Gastrocnemius medialis (tissue), 4 donors: ENCODE measurements at places on chromosomes 16 and 17. TPM values are rescaled to one million over a fixed set of nuclear protein-coding genes. Genes with fewer than 3 reads are reported as not detected.

GRCh38 chr17:75173526-75173925 is 9.2 kb downstream of the SUMO2 start:
- no peak for DNase-seq

GRCh38 chr17:36535669-36536081 is 888 bp downstream of the PIGW start:
- no peak for DNase-seq

- no peak for DNase-seq
Measured at GRCh38 chr17:19313746-19314651, 48.5 kb downstream of the B9D1 start.

- DNase-seq, result no peak
Measured at GRCh38 chr17:35750526-35751395, 2.3 kb downstream of the GAS2L2 start.

DNA sequence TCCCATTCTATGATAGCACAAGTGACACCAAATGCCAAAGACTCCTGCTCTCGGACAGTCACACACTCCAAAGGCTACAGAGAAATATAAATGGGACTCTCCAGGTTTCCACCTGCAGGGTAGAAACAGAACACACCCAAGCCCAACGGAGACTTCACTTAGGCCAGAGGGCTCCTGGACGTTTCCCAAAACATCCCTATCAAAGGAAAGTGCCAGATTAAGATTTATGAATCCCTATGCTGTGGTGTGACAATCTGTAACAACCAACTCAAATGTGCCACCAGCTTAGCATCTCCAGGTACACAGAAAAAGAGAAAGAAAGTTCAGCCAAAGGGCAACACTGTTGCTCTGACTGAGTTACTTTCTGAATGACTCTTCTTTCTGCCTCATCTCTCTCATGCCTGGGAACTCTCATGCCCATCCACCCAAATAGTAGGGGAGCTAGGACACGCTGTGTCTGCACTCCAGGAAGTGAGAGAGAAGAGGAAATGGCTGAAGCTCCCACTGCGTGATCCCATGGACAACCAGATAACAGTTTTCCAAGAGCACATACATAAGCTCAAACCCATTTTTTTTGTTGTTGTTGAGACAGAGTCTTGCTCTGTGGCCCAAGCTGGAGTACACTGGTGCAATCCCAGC is 49.7 kb downstream of the SMG6 start:
- DNase-seq, result no peak

DNA sequence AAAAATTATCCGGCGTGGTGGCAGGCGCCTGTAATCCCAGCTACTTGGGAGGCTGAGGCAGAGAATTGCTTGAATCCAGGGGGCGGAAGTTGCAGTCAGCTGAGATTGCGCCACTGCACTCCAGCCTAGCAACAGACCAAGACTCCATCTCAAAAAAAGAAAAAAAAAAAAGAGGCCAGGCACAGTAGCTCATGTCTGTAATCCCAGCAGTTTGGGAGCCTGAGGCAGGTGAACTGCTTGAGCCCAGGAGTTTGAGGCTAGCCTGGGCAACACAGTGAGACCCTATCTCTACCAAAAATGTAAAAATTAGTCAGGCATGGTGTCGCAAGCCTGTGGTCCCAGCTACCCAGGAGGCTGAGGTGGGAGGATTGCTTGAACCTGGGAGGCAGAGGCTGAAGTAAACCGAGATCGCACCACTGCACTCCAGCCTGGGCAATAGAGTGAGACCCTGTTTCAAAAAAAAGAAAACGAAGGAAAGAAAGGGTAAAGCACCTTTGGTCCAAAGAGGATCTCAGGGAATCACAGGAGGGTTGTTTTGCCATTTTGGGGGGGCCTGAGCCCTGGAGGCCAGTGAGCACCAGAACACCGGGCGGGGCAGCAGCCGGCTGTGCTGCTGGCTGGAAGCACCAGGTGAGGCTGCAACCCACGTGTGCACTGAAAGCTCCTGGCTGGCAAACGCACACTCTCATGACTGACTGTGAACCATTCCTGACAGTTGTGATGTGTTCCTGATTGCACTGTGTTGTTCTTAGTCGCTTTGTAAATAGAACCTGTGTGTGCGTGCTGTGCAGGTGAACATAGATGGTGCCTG is 18.4 kb downstream of the HS3ST6 start:
- no peak for DNase-seq

- DNase-seq, result no peak
Measured at GRCh38 chr16:49486400-49486799, 112.8 kb downstream of the C16orf78 start.

DNA sequence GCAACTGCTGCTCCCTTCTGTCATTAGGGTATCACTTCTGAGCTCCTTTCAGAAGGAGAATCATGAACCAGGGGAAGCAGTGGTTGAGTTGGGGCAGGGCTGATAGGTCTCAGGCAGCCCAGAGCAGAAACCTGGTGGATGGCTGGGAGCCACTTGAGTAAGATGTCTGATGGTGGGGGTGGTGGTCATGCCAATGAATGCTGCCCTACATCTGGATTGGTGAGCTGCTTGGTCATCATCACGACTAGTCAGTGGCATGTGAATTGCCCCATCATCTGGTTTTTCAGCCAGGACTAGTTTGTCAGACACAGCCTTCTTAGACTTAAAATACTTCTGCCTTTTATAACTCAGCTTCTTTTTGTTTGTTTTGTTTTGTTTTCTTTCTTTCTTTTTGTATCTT is 2.6 kb downstream of the GID4 start:
- DNase-seq, result no peak

GRCh38 chr16:8850279-8850885 is 18.4 kb downstream of the CARHSP1 start:
- DNase-seq, result peak; percentile 44

GRCh38 chr16:26087091-26087490 is 395.3 kb downstream of the HS3ST4 start:
- DNase-seq, result no peak

DNA sequence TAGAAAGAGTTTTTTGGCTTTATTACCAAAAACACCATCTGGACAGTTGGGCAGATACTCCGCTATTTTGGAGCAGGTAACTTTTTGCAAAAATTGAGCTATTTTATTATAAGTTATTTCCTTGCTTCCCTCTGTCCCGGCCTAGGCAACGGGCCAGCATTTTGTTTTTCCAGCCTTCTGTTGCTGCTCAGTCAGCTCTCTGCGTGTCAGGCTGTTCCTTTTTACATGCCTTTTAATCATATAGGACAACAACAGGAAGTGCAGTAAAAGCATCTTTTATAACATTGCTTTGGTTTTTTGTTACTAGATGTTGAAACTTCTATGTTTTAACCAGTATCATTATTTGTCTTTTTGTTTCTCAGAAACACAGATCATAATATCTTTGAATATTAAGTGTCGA is 30.4 kb downstream of the PPM1D start:
- DNase-seq, result peak; percentile 22

DNA sequence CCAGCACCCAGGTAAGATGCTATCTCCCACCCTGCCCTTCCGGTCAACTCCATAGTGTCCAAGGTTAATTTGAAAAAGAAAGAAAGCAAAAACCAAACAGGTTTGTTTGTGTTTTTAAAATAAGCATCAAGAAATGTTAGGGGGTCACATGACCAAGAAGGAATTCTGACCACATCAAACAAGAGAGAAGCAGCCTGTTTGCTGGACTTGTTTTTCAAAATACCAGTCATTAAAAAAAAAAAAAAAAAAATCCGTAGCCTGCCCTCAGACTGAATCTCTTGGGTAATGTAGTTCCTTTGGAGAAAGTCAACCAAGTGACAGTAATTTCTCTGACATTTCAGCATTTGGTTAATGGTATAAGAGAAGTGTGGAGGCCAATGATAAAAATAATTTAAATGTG is 38.4 kb downstream of the HNF1B start:
- DNase-seq, result no peak

GRCh38 chr17:45265821-45266220 is 3.9 kb upstream of the SPATA32 start:
- peak; percentile 72 for DNase-seq

DNA sequence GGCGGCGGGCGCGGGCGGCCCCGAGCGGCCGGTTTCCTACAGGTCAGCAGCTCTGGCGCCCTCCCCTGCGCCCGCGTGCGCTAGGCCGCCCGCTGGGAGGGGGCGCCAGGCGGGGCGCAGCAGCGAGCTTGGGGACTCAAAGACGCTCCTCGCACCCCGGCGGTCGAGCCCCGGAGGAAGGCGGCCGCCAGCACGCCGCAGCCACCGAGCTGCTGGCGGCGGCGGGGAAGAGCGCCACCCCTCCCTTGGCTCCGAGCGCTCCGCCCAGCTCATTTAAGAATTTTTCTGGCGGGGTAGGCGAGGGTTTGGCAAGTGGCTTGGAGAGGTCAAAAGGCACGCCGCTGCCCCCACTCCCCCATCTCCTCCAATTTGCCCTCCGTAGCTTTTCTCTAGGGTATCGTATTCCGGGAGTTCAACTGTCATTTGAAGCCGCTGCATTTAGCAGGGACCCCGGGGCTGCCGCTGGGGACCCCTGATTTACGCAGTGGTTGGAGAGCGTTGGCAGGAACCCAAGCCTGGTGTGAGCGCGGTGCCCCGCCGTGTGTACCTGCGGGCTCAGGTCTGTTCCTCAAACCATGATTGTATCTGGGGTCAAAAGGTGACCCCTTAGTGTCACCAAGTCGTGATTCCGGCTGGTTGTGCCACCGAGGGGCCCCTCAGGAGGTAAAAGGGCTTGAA is 59.5 kb upstream of the GSE1 start:
- peak; percentile 59 for DNase-seq

DNA sequence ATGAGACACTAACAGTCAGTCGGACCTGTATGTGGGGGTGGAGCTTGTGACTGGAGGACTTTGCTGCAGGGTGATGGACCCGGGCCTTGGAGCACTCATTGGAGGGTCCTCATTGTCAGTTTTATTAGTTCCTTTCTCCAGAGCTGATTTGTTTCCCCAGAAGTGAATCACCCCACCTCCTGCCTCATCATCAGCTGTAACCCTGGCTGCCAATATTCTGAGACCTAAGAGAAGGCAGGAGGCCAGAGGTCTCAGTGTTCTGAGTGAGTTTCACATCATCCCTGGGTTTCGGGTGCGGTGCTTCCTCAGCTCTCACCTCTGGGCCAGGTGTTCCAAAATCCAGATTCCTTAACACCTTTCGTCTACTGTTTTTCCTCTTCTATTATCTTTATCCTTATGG is 49.9 kb upstream of the KIFC3 start:
- DNase-seq, result no peak

- DNase-seq, result no peak
Measured at GRCh38 chr16:83973581-83974385, 5.7 kb downstream of the NECAB2 start.

GRCh38 chr16:86846136-86846535 is 267.8 kb downstream of the FOXL1 start:
- no peak for DNase-seq

DNA sequence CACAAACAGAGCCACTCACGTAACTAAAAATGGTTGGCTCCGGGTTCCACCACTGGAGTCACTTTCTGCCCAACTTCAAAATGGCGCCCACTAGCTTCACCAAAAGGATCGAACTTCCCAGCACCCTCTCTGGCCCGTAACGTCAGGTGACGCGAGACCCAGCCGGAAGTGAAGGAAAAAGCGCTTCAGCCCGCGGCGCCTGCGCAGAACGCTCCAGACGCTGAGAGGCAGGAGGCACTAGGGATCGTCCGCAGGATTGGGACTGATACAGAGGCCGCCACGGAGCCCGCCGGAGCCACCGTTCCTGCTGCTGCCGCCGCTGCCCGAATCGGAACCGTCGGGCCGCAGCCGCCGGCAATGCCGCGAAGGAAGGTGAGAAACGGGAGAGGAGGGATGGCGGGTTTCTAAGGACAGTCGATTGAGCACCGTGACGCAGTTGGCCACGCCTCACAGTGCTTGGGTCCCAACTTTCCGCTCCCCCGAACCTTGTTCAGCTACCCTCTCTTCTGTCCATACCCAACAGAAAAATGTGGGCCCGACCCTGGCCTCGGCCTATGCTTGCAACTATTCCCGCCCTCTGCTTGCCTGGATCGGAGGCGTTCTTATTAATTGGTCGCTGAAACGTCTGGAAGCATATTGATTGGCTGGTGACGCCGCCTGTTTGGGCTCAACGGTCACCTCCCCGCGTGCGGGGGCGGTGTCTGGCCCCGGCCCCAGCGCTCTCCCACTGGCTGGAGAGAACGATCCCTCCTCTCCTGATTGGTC is at the start of gene KAT7:
KAT7 (plus strand) TSS at position 204 of the 765 bp plus-strand sequence; CDS start at position 358, 154 bp downstream.
- DNase-seq, result peak; percentile 100

DNA sequence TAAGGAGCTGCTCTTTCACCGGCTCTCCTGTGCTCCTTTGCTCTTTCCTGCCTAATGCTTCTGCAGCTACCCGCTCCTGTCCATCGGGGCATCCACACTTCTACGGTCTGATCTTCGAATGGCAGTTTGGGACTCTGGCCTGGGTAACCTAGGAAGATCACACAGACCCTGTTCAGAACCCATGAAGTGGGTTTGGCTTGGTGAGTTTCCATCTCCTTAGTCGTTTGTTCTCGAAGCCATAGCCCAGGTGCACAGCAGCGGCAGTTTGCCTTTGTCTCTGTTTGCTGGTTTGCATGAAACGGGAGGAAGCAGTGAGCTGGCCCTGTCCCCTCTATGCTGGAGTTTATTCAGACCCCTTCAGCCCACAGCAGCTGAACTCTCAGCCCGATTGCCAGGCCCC is 29.0 kb downstream of the PSMD7 start:
- DNase-seq, result no peak

GRCh38 chr17:4341616-4341977 is 24.9 kb downstream of the UBE2G1 start:
- DNase-seq, result no peak

GRCh38 chr17:82050761-82051641 is 610 bp downstream of the RFNG start:
- DNase-seq, result no peak

KCNJ12 gene
- total RNA-seq, result 26.5 TPM

RSPRY1 gene
- 15.4 TPM for total RNA-seq

PSME3IP1 gene
- total RNA-seq, result 57.6 TPM

SLC12A3 gene
- not detected for total RNA-seq

CPHXL2 gene
- not detected for total RNA-seq

MYH2 gene
- total RNA-seq, result 876 TPM

CES4A gene
- 82.7 TPM for total RNA-seq

SMIM22 gene
- total RNA-seq, result not detected

TPPP3 gene
- 2.2 TPM for total RNA-seq

CACNG5 gene
- total RNA-seq, result not detected
